ENCODE measurements at places on chromosomes 12 and 14. TPM values are rescaled to one million over a fixed set of nuclear protein-coding genes. Genes with fewer than 3 reads are reported as not detected.

- DNase-seq, result peak; percentile 32
Observed at GRCh38 chr14:24298892-24299254, 707 bp downstream of the DHRS1 start.

- no peak for DNase-seq
Observed at GRCh38 chr12:120078868-120079267, 37.7 kb downstream of the RAB35 start.

DNA sequence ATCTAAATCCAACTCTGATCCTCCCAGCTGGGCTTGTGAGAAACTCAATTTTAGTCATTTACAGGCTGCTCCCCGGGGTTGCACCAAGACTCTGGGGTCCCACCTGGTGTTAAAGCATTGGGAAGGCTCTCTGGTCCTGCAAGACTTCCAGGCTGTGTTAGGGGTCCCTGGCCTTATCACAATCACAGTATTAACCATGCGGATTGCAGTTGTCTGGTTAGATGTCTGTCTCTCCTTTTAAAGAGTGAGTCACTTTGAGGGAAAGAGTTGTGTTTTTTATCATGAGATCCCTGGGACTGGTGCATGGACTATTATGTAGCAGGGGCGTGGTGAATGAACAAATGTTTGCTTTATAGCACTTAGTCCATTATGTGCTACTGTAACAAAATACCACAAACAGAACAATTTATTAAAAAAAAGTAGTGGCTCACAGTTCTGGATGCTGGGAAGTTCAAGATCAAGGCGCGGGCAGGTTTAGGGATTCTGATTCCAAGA is 531.4 kb downstream of the FUT8 start:
- no peak for DNase-seq

DNA sequence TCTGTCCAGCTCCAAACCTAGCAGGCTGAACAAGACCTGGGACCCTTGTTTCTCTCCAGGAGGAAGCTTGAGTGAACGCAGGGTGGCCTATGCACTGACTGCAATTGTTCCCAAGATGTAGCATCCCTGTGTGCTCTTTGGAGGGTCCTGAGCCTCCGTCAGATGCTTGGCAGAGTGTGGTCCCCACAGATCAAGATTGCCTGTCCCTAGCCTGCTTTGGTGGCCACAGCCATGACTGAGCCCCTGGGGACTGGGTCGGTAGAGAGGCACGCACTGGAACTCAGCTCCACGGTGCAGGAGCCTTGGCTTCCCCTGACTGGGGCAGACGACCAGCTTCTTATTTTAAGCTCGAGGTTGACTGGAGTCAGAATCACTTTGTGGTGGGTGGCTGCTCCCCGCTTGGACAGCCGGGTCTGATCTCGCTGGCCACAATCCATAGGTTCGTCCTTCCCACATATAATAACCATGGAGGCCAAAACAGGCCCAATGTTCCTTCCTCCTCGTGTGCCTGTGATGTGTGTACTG is 97.8 kb downstream of the LGMN start:
- DNase-seq, result no peak

- no peak for DNase-seq
Observed at GRCh38 chr14:93089521-93090269, 26.0 kb downstream of the ITPK1 start.

DNA sequence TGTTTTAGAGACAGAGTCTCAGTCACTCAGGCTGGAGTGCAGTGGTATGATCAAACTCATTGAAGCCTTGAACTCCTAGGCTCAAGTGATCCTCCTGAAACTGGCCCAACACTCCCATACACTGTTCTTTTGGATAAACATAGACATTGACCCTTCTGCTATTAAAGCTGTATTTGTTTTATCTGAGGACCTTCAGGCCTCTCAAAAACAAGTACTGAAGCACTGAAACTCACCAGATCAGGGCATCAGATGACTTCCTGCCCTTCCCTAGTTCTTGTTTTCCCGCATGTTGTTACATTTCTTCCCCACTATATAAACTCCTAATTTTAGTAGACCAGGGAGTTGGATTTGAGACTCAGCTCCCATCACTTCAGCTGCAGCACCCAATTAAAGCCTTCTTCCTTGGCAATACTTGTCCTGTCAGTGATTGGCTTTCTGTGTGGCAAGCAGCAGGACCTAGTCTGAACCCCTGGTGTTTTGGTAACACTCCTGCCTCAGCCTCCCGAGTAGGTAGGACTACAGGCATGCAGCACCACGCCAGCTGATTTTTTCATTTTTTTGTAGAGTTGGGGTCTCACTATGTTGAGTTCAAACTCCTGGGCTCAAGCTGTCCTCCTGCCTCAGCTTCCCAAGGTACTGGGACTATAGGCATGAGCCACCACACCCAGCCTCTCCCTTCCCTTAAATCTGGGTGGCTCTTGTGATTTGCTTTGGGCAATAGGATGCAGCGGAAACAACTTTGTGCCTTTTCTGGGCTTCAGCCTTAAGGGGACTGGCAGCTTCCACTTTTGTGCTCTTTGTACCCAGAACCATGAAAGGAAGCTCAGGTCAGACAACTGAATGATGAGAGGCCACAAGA is 12.5 kb upstream of the IFT81 start:
- no peak for DNase-seq

GRCh38 chr12:32117316-32117715 is 10.7 kb downstream of the BICD1 start:
- no peak for DNase-seq

The ARHGAP9 gene
- 125 TPM for total RNA-seq

The MON2 gene
- total RNA-seq, result 25.5 TPM

The CFAP251 gene
- 2.0 TPM for total RNA-seq

The SSTR1 gene
- not detected for total RNA-seq
